ENCODE measurements at places on chromosomes 7 and 10.

- no peak for DNase-seq
Measured at GRCh38 chr7:134589491-134589941, 40.6 kb downstream of the AKR1B15 start.

DNA sequence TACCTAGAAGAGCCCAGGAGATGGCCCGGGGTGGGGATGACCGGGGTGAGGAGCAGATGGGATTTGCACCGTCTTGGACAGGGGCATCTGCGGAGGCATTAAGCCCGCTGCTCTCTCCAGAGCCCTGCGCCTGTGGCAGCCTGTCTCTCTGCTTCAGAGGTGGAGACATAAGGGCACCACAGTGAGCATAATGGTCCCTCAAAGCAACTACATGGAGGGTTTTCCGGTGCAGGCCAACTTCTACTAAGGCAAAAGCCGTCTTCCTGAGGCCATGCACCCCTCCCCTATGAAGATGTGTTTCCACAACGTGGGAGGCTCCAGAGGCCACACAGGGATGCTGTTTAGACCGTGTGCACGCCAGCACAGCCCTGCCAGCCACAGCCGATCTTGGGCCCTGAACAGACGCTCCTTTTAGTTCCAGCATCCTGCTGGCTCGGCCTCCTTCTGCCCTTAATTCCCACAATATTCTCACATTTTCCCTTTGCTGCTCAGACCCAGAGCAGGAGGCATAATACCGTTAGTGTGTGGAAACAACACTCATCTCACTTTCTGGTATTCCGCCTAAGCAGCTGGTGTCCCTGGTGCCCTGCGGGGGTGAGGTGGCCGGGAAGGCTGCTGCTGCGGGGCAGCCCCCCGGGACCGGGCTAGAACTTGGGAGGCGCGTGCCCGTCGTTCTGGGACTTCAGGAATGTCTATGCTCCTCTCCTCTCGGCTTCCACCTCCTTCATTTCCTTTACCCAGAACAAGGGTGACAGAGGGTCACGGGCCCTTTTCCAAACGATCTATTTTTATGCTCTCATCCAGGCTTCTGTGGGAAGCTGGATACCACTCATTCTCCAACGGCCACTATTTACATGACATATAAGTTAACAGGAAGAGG, 266.9 kb downstream of the TNS3 start:
- no peak for DNase-seq

DNA sequence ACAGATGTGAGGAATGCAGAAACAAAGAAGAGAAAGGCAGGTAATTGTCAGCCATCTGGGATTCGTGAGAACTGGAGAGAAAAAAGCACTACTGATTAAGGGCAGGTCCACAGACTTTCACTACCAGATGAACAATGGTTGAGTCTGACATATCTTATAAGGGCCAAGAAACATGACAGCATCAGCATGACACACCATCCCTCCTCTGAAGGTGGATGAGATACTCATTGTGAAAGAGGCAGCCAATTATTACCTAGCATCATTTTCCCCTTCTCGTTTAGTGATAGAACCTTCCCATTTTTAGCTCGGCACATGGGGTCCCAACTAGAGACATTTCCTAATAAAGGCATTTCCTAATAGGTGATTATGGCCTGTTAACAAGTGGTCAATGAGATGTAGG, 19.2 kb upstream of the MET start:
- DNase-seq: no peak

- DNase-seq: no peak
Measured at GRCh38 chr10:60320666-60321065, 69.0 kb downstream of the ANK3 start.

DNA sequence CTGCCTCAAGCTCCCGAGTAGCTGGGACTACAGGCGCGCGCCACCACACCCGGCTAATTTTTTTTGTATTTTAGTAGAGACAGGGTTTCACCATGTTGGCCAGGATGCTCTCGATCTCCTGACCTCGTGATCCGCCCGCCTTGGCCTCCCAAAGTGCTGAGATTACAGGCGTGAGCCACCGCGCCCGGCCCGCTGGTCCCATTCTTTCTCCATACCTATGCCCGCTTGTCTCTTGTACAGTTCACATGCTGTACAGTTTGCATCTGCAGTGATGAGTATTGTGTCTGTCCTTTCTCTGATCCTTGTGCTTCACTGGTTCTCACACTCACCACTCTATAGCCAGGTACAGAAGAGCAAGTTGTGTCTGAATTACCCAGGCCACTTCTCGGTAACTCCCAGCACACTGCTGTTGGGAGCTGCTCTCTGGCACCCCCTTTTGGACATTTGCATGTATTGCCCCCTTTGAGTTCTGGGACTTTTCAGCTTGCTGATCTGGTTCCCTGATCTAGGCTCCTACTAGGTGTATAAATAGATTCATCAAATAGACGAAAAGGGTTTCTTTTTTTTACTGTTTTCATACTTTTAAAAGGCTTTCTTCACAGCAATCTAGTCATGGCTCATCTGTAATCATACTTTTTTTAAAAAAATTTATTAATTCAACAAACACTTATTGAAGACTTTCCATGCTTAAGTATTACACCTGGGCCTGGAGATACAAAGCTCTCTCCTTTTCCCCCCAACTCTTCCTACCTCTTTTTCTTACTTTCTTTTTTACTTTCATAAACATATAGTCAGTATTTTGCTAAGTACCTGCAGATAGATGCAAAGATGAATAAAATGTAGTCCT, 53.5 kb downstream of the AOAH start:
- DNase-seq: peak; percentile 31

DNA sequence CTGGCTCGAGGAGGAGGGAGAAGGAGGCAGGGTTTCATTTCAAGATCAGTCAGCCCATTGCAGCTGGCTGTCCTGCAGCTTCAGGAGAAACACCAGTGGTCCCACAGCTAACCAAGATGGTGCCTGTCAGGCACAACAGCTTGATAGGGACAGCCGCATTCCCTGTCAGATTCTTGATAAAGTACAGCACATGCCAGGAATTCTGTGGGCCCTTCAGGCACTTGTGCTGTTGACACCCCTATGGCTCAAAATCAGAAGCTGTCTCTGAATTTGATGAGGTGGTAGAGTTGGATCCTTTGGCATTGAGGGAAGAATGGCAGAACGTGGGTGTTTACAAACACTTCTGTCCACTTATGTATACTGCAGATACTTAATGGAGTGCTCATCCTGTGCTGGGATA, 354.3 kb downstream of the KCNMA1 start:
- DNase-seq: no peak

DNA sequence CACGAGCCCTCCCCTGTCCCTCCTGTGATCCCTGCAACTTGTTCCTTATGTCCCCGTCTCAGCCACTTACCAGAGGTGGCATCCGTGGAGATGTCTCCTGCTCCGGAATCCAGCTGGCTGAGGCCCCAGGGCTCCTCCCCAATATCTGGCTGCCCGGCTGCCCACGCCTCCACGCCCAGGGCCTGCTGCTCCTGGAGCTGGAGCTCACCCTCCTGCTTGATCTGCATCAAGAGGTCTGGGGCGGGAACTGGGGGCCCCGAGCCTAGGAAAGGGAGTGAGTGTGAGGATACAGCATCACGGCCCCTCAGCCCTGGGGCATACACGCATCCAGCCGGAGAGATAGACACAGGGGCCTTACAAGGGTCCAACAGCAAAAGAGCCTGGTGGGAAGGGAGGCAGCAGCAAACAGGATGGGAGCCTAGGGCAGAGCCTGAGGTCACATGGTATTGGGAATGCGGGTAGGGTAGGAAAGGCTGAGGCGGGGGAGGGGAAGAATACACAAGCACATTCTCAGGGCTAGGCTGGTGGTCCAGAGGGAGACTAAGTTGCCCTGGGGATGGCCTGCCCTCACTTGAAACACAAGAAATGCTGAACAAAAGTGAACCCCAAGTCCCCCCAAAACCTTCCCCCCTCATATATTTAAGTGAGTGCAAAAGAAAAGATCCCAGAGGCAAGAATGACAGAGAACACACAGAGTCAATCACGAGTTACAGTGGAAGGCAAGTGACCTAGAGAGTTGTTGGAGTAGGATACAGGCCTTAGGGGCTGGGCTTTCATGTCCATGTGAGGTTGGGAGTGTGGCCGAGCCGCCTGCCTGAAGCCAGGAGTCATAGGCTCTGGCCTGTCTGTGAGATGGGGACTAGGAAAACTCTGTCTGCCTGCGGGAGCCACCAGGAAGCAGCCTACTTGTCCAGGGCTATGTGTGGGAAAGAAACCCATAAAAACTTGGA, 16.9 kb upstream of the ZNF777 start:
- no peak for DNase-seq

DNA sequence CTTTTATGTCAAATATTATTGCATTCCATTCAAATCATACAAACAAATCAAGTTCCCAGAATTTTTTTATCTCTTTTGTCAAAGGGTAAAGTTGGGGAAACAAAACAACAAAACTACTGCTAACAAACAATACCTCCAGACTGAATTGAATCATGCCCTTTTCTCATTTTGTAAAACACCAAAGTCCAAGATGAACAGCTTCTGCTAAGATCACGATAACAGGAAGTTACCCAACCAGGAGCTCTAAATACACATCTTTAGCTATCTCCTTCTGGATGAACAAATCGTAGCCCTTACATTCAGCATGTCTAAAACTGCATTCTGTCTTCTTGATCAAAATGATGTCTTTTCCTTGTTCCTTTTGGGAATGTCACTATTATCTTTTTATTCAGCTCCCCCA, 97.4 kb downstream of the CTTNBP2 start:
- DNase-seq: no peak

DNA sequence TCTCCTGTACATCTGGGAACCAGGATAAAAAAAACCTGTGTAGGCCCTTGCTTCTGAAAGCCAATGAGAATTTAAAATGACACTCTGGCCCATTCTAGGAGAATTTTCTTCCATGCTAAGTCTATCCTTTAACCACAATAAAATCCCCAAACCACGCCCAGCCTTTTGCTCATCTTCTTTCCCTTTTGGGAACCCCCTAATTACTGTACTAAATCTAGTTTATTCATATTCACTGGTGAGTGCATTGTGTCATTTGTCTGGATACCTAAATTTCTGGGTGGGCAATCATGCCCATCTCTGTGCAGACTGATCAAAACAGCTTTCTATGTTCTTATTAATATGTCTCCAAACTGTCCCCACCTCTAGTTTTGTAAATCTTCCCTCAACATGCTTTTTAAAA, 11.7 kb upstream of the CDK14 start:
- no peak for DNase-seq

DNA sequence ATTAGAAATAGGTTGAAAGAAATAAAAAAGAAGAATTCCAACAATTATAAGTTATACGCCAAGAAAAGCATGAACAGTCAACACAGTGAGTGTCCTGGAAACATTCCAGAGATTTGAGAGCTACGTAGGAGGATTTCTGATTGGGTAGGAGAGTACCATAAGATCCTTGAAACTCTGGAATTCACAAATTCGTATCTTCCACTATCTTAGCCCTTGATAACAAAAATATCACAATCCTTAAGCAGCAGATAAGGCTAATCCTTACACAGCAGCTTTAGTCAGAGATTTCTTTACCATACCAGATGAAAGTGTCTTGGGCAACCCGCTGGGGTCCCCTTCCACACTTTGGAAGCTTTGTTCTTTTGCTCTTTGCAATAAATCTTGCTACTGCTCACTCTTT, 8.2 kb downstream of the TPK1 start:
- DNase-seq: no peak

GRCh38 chr7:102898532-102898859, 14.3 kb upstream of the LRRC17 start:
- DNase-seq: no peak

GRCh38 chr10:77513781-77514331, 123.8 kb downstream of the KCNMA1 start:
- DNase-seq: no peak

GRCh38 chr7:24381894-24382505, 98.0 kb downstream of the NPY start:
- no peak for DNase-seq

DNA sequence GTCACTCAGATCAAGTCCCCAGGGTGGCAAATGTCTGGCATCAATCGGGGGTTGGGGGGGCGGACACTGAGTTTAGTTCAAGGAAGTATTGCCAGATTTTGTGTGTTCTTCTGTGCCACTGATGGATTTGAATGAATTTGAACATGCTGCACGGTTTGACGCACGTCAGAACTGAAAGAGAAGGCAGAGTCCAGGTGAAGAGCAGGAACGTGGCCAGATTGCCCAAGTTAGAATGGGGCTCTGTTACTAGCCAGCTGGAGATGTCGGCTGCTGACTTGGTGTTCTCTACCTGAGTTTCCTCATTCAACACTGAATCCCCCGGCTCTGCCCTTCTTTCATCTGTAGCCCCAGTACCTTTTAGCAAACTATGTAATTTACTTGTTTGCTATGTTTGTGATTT, 180.2 kb downstream of the PRKCQ start:
- no peak for DNase-seq

- DNase-seq: no peak
Measured at GRCh38 chr7:91109200-91109599, 155.0 kb upstream of the FZD1 start.

GRCh38 chr7:33590916-33591315, 314.4 kb upstream of the BMPER start:
- no peak for DNase-seq

GRCh38 chr7:69502358-69502757, 95.9 kb upstream of the AUTS2 start:
- DNase-seq: no peak

DNA sequence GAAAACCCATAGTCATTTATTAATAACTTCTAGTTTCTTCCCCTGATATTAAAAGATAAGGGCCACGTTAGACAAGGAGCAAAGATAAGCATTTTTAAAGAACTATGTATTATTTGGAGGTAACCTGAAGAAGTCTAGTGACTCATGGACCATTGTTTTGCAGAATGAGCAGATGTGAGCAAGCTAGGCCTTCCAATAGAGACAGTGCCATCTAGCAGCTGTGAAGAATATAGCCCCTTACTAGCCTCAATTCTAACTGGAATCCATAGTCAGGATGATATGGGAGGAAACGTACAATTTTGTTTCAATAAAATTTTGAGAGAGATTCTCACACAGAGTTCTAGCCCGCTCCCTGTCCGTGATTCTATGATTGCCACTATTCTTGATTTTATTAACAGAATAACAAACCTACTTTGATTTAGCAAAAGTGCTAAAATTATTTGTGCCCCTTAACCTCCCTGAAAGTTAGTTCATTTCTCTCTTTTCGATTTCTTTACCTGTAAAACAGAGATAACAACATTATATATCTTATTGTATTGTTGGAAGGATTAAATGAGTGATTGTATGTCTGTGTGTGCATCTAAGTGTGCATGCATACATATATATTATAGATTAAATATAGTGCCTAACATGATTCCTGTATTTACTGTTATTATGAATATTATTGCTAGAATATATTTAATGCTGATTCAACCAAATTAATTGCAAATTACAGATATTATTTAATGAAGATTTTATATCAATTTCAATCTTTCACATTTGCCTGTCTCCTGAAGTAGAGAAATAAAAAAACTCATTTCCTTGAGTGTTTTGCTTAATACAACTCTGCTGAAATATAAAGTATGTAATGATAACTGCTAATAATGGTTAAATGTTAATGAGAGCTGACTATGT, 22.7 kb downstream of the FAM237B start:
- no peak for DNase-seq

DNA sequence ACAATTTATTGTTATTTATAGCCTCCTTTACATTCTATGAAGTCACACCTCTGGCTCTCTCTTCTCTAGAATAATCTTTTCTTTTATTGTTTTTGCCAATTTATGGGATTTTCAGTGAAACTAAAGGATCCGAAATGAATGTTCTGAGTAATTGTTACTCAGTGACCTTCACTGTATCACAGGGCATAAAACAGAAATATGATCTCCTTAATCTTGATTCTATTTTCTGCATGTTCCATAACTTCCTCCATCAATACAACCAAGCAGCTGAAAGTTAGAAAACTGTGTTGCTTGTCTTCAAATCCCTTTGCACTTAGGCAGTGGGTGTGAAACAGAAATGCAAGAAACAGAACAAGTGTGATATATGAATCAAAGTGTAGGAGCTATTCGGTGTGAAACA, 57.4 kb upstream of the FERD3L start:
- no peak for DNase-seq
